ENCODE measurements at places on chromosomes 1 and 21.
A peak's percentile ranks its signal among the peaks of the same experiment; 100 is the strongest.

DNA sequence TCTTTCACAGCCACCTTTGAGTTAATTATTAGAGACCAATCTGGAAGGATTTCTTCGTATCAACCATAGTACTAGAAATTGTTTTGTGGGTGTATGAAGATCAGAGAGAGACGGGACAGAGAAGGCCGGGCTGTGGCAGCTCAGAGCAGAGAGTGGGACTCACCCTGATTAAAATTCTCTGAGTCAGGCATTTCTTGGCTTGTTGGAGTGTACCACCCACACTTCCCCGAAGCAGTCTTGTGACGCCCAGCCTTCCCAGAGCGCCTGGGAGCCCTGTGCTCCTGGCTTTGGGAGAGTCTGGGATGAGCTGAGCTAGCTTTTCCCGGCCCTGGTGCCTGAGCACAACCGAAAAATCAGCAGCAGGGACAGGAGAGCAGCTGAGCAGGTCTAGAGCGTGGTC lies 19.4 kb downstream of the PLEKHM2 start:
- peak; percentile 77 for DNase-seq

DNA sequence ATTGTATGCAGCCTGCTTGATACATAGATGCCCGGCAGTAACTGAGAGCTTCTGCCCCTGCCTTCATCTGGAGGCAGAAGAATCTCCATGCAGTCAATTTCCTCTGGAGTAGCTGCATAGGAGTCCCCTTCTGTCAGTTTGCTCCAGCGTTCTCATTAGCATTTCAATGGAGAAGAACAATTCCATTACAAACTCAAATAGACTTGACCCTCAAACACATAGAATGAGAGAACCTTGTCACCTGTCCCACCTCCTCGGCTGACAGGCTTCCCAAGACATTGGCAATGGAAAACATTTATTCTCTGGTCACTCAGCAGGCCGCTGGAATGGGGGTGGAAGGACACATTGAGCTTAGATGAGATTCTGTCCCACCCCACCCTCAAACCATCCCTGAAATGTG lies 45.6 kb upstream of the TMEM51 start:
- no peak for DNase-seq

- no peak for DNase-seq
These were observed 661.3 kb upstream of the USP24 start for GRCh38 chr1:55876276-55877060.

DNA sequence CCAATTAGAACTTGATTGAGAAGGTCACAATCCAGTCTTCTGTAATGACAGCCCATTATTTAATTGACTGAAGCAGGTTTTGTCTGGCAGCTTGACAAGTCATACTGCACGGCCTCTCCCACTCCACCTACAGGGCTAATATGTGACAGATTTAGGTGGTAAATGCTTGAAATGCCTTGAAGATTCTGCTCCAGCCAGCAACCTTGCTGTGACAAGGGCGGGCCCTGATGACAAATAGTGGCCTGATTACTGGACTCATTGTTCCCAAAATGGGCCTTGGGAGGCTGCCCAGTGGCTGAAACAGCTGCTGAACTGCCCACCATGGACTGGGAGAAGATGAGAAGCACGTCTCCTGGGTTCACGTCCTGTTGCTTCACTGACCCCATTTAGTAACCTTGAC lies 30.0 kb upstream of the CRNN start:
- DNase-seq, result no peak

GRCh38 chr1:208019257-208019656 lies 108.3 kb upstream of the CD34 start:
- DNase-seq, result no peak

GRCh38 chr1:7335224-7335879 lies 435.7 kb upstream of the VAMP3 start:
- peak; percentile 1 for DNase-seq

GRCh38 chr21:41360072-41360821 lies 1.6 kb upstream of the MX2 start:
- DNase-seq, result no peak

DNA sequence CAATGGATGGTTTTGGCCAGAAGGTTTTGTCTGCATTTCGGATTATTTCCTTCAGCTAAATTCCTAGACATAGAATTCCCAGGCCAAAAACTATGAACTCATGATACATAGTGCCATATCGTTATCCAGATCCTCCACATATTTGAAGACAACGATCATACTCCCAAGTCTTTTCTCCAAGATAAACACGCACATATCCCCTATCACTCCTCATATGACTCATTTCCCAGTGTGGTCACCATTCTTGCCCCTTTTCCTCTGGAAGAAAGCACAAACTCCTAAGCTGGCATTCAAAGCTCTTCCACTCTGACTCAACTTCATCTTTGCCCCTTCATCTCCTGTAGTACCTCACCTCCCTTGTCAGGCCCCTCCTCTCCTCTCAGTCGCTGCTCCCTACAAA lies 277.6 kb downstream of the PLPP3 start:
- no peak for DNase-seq

GRCh38 chr1:169796274-169796810 lies 1.6 kb upstream of the METTL18 start:
- no peak for DNase-seq

DNA sequence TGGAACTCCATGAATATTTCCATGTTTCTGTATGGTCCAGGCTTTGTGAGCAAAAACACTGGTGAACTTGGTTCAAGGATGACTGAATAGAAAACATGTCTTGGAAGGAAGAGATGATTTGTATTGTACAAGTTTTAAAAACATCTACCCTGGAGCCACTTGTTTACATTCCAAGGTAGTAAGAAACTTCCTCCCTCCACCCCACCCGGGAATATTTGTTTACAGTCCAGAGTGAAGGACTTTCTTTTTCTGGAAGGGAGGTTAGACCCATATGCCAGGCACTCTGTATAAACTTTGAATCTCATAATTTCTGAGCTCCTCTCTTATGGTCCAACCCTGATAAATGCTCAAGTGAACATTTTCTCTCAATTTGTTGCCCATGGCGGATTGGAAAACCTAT lies 323.3 kb upstream of the LYPLAL1 start:
- no peak for DNase-seq

- DNase-seq, result no peak
These were observed 88.6 kb upstream of the LMO4 start for GRCh38 chr1:87239997-87240605.

DNA sequence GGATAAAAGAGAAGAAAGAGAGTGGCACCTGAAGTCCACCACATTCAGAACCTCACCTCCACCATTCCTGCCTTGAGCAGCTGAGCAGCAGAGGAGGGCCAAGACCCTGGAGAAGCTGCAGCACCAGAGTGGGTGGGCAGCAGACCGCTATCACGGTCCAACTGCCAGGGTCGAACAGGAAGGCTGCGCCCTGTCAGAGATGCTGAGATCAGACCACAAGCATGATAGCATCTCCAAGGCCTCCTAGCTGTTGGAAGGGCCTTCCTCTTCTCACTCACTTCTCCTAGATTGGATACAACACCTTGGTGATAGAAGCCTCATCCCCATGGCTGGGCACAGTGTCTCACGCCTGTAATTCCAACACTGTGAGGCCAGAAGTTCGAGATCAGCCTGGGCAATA lies 12.1 kb upstream of the SLC45A3 start:
- no peak for DNase-seq

DNA sequence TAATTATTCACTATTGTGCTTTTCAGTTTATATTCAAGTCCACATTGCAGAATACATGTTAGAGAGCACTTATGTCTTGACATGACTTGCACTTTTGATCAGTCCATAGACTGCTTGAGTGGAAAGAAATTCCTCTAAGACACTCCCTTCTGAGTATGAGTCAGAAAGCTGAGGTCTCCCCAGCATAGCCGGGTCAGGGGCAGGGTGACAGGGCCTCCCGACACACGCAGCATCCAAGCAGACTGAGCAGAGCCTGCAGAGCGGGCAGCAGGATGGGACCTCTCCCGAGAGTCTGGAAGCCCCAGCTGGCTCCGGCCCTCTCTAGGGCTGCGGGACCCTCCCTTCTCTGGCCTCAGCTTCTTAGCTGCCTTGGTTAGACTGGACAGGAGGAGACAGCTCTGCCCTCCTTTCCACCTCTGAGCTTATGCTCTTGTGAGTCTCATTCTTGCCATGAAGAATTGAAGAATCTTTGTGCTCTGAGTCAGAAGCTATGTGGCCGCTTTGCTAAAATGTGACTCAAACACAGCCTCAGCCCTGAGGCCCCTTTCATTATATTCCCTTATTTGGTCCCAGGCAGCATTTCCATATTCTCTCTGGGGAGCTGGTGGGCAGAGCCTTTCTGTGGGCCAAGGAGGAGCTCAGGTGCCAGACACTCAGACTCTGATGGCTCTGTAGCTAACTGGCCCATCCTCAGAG lies 11.2 kb upstream of the CAPN2 start:
- peak; percentile 91 for DNase-seq

DNA sequence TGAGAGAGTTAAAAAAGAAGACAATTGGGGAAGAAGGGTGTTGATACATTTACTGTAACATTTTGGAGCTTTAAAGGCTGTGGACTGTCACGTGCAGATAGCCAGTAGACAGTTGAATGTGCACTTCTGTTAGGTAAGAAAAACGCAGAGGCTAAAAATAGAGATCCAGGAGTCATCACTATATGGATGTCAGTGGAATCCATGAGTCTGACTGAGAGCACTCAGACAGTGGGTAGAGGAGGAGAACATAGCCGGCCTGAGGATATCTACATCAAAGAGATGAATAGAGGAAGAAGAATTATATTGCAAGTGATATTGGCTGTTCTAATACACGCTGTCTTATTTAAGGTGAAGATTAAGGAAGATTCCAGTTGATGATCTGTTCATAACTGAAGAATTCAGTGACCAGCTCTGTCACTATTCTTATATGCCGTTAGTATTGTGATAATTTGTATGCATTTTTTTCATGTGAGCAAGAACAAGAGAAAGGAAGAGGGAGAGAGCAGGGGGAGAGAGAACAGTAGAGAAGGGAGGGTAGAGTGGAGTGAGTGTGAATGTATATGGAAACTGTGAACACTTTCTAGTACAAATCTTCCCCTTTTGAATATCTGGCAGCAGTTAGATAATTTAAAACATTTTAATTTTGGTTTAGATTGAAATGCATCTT lies 344.8 kb downstream of the CHRM3 start:
- DNase-seq, result no peak

DNA sequence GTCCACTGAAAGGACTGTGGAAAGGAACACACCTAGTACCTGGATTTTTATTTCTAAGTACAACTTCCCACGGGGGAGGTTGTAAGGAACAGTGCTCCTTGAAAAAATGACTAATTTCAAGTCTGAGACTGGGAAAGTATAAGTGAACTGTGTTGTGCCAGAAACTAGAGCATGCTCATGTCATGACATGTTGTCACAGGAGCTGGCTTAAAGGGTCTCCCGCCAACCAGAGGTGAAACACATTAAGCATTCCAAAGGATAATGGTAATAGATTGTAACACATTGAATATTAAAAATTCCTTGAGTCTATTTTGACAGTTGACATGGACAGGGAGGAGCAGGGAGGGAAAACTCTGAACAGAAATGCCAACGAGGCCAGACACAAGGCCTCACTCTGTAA lies 6.3 kb downstream of the ATP2B4 start:
- DNase-seq, result no peak

GRCh38 chr1:105073660-105074059 lies 1324.0 kb downstream of the AMY1C start:
- DNase-seq, result no peak

All from epithelial cell of proximal tubule (primary cell).